Left lobe of liver (tissue), 2 donors: ENCODE measurements at places on chromosomes 2 and 18.
A peak's percentile ranks its signal among the peaks of the same experiment; 100 is the strongest.

DNA sequence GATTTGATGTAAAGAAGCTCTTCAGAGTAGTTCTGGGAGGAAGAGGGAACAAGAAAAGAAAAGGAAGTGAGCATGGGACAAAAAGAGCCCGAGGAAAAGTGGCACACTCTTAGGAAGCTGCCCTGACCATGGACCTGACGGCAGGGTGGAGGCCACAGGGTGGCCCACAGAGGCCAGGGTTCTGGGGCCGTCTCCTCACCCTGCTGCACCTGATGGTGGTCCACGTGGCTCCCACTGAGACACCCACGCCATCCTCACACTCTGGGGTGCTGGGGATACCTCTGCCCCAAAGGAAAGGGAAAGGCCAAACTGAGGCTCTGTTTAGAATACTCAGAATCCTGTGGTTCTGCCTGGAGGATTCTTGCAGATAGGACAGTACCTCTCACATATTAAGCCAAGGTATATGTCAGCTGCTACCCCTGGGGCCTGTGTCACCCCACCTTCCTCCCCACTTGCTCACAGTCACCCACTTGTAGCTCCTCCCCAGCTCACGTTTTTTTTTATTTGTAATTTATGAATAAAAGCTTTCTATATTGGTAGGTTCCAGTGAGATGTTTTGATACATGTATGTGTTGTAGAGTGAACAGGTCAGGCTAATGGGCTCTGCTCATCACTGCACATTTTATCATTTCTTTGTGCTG, 171.1 kb downstream of the LDLRAD4 start:
- peak; percentile 16 for DNase-seq

- no peak for DNase-seq
These were observed 84.2 kb upstream of the OTOS start for GRCh38 chr2:240224676-240225075.

GRCh38 chr2:176814274-176814673, 398.3 kb upstream of the HNRNPA3 start:
- DNase-seq, result no peak

DNA sequence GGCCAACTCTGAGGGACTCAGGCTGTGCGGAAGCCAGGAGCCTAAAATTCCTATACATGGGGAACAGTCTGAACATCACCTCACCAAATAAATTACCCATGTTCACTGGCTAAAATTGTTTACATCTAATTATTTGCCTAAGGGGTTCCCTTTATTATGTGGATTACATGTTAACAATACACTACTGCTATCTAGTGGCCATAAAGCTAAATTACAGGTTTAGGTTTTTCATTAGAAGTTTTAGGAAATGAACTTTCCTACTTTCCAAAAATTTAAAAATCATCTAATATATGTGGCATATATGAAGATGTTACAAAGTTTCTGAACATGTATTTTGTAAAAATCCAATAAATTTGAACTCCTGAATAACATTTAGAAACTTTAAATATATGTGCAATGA, 40.3 kb downstream of the PLA2R1 start:
- DNase-seq, result no peak

DNA sequence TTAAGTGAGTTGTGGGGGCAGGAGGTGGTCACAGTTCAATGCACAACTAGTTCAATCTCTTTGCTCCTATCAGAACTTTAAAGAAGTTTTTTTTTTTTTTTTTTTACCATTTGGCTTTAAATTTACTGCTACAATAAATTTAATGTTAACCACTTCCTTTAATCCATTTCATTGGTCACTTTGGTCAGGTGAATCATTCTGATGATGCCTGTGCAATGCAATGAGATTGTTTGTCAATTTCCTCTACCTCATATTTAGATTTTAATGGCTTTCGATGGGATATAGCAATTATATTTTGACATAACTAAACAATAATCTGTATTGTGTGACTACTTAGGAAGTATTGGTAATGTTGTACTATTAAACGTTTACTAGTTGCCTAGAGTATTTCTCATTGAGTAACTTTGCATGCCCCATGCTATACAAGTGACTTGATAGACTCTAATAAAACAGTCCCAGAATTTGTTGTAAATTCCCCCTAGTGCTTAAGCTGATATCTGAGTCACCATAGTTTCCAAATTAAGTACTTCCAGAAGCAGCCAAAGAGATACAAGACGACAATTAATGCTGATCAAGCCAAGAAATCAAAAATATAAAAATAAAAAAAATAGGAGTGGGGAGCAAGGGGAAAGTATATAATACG, 52.9 kb upstream of the SERPINB2 start:
- no peak for DNase-seq

GRCh38 chr2:131104487-131105155, 515 bp upstream of the PLEKHB2 start:
- peak; percentile 54 for DNase-seq

DNA sequence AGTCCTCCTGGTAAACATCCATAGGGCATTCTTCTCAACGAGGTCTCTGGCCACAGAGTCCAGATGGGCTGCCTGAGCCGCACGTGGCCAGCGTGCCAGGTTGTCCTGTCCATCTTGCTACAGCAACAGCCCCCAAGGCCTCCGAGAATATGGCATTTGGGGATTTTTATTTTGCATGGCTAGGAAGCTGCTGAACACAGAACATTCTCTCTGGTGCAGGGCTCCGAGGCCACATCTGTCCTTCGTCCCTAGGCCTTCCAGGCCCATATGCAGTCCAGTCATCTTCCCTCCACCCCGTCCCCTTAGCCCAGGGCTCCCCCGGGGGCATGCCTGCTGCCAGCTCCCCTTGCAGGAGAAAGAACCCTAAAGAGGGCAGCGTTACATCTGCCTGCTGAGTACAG, 2.3 kb downstream of the HDAC4 start:
- peak; percentile 41 for DNase-seq

DNA sequence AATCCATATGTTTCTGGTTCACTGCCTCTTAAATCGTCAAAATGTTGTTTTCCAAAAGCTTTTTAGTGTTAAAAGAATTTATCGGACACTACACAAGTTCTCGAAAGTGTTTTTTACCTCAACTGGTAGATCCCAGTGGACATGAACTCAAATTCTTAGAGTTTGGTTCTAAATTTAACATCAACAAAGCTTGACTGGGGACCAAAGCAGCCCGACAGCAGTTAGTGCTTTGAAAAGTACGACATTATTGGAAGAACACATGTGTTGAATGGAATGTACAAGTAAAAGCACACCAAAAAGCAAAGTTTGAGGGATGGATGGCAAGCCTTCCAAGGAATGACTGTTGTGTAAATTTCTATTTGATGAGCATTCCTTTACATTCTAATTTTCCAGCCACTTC, 803.9 kb upstream of the POU3F3 start:
- DNase-seq, result no peak

- DNase-seq, result no peak
These were observed 65.5 kb upstream of the HK2 start for GRCh38 chr2:74768401-74768914.
